ENCODE measurements at places on chromosomes 5 and 9.

DNA sequence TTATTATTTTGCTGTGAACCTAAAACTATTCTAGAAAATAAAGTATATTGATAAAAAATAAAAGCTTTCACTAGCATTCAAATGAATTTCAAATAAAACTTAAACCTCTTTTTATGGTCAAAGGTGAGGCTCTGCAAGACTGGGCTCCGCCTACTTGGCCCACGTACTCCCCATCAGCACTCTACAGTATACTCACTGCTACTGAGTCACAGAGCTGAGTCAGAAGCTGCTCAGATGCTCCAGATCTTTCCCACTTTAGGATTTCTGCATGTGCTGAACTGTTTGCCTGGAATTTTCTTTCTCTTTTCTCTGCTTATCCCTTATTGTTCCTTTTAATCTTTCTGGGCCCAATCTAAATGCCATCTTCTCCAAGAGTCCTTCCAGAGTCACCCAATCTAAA, 331.9 kb upstream of the CCNG1 start:
- no peak for DNase-seq

DNA sequence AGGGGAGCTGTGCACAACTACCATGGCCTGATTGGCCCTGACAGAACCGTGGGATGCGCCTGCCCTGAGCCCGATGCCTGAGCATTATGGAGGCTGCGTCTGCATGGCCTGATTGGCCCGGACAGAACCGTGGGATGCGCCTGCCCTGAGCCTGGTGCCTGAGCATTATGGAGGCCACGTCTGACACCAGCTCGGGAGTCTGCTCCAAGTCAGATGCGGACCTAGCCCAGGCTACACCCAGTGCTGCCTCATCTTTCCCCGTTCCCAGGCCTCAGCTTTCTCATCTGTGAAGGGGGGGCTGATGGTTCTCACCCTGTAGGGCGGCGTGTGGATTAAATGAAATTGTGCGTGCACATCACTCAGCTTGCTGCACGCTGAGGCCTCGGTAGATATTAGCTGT, 7.3 kb downstream of the CEP72 start:
- DNase-seq: no peak

GRCh38 chr5:6470672-6471071, 22.0 kb downstream of the UBE2QL1 start:
- no peak for DNase-seq

GRCh38 chr9:129810788-129811187, 7.8 kb downstream of the TOR1B start:
- no peak for DNase-seq

- peak; percentile 26 for DNase-seq
These were observed 142.9 kb upstream of the MSX2 start for GRCh38 chr5:174581479-174581878.

- no peak for DNase-seq
These were observed 5.9 kb upstream of the ZFP62 start for GRCh38 chr5:180866985-180867384.

GRCh38 chr9:133357656-133358055, 1.3 kb downstream of the SURF2 start:
- no peak for DNase-seq

DNA sequence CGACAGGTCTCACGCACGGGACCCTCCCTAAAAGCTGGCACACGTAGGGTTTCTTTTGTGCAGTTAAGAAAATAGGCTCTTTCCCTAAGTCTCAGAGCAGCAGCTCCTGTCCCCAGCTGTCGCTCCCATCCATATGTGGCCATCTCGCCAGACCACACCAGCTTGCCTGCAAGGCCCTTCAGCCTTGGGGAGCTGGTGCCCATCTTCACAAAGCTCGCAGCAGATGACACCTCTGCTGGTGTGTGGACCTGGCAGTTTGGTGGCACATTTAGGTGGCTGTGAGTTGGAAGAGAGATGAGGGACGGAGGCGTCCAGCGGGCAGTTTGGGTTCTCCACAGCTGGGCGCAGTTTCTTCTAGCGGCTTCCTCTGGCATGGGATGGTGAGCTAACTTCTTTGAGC, 239.0 kb downstream of the FANCC start:
- DNase-seq: no peak

GRCh38 chr9:85062385-85063022, 393.0 kb downstream of the NTRK2 start:
- no peak for DNase-seq

DNA sequence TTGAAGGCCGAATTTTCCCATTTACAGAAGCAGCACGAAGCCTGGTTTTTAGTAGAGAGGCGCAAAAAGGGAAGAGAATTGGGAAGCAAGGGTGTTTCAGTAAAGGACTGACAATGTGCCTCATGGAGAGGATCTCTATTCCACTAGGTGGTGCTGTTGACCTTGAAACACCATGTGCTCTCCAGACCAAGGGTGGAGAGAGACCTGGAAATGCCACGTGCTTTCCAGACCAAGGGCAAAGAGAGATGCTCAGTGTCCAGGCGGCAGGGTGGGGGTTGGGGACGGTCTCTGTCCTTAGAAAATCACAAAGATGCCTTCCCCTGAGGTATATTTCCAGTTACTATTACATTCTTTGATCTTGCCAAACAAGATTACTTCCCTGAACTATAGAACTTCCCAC, 425.3 kb downstream of the CSNK1G3 start:
- peak; percentile 46 for DNase-seq

DNA sequence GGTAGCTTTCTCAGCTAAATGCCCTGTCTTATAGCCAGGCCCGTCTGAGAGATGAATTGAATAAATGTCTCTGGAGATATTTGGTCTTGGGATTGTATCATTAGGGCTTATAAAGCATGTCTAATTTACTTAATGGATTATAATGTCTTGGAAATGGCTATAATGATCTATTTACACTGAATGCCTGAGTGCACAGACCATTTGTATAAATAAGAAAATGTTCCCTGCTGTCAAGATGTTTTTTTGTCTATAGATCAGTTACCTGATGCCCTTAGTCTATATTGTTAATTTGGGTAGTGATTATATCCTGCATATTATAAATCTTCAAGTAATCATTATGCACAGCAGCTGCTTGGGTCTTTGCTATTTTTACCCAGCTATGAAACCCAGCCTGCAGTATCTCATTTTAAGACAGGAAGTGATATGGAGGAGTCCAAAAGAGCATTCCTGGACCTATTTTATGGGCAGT, 112.9 kb upstream of the ACTBL2 start:
- DNase-seq: no peak

DNA sequence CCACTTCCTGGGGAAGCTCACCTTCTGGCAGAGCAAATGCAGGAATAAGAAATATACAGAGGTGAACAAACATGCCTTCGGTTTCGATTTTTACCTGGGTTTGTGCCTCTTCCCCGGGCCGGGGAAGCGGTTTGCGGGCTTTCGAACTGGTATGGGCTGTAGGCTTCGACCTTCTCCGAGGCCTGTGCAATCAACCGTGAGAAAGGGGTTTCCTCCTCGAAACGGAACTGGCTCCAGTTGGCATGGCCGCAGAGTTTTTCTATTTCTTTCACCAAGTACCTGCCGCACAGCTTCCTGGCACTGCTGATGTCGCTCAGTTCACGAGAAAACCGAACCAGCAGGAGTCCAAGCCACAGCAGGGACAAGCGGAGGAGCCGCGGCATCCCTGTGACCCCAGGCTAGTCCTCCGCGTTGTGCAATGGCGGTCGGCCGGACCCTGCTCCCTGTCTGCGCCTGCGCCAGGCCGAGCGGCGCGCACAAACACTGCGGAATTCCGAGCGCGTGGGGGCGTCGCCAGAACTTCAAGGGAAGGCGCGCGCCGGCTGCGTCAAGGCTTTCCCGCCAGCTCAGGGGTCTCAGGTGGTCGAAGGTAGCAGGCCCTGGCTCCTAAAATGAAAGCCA, at the start of gene INSL6:
Gene INSL6, minus strand, starts transcription at position 420 of the 621 bp plus-strand sequence. Its CDS starts 37 bp downstream, at position 383.
- no peak for DNase-seq

- peak; percentile 17 for DNase-seq
These were observed 875 bp downstream of the ACO1 start for GRCh38 chr9:32385152-32385884.

DNA sequence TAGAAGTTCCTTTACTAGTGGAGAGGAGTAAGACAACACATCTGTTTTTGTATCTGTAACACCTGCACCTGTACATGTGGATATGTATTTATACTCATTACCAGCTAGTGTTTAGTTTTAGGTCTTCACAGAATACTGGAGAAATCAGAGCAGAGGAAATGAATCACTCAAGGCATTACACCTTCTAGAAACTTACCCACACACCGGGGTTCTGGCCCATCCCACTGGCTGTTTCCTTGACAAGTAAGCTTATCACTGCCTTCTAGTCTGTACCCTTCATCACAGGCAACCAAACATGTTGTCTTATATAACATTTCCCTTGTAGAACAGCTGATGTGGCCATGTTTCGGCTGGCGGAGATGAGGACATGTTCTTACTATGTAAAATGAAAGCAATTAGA, 76.7 kb downstream of the SVEP1 start:
- no peak for DNase-seq

DNA sequence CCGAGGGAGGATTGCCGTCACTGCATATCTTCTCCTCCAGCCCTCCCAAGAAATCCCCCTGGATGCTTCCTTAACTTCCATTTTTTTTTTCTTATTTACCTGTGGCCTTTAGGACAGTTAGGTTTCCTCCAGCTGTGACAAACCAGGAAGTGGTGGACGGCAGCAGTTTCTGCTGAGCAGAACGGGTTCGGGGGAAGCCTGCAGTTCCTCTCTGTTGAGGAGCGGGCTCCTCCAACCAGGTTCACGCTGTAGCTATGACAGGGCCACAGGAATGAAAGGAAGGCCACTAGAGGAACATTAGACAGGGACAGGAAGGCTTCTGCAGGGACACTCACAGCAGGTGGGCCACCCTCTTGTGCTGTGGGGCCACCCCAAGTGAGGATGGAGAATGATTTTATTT, 76.7 kb upstream of the SYK start:
- DNase-seq: no peak

DNA sequence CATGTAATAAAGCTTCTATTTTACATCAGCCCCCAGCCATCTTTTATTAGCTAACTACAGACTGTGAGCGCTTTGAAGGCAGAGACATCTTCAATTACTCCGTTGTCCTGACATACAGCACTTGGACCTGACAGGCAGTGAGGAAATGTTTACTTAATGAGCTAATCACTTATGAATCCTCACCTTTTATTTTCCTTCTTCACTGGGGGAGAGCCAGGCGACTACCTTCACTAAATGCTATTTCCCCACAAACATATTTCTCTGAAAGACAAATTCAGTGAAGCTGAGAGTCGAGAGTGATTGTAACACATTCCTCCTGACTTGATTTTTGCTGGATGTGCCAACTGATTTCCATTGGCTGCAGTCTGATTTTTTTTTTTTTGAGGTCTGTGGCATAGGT, 192.1 kb upstream of the CLINT1 start:
- DNase-seq: peak; percentile 61

DNA sequence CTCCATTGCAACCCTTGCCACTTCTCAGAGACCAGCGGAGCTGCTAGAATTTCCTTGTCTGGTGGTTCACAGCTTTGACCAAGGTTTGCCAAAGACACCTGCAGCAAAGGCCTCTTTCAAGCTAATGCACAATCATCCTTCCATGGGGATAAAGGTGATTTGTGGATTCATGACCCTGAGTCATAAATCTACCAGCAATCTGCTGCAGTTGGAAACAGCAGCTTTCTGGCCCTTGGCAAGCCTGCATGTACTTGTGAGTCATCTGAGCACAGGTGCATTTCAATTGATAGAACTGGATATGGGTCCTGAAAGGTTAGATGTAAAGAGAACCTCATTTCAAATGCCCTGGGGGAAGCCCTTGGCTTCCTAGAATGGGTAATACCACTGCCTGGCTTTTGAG, 21.6 kb upstream of the TCF7 start:
- DNase-seq: no peak

DNA sequence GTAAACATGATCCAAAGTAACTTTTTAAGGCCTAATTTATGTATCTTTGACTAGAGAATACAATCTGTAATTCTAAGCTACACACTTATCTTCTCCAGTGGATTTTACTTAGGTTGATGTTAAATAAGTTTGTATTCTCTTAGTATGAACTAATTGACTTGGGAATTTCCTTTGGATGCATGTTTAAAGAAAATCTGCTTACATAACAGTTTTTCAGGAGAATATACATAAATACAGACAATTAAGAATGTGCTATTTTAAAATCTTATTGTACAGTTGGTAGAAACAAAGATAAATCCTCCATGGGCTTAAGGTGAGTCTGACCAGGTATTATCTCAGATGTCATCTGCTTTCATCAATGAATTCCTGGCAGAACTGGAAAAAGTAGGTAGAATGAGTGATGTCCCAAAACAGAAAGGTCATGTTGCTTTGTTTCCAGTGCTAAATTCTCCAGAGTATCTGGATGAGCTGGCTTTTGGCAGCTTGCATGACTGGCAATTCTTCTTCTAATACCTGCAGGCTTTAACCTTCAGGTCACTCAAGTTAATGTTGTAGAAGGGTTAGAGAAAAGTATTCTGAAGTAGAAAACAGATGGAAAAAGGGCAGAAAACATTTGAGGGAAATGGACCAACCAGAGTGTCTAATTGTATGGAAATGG, 150.6 kb downstream of the MACIR start:
- no peak for DNase-seq

DNA sequence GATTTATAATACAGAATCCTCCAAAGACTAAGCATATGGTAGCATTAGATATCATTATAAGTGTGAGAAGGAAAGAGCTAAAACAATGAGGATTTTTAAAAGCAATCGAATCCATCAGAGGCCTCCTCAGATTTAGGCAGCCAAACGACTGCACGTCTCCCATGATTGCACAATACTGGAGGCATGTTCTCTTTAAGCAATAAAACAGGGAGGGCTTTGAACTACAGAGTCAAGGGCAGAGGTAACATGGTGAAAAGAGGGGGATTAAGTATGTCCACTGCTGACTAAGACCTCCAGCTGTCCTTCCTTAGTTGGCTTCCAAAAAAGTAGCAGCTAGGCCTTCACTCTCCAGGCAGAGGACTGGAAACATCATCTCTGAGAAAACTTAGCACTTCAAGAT, 298.7 kb upstream of the RGMB start:
- peak; percentile 56 for DNase-seq

- peak; percentile 84 for DNase-seq
These were observed 33.1 kb downstream of the RASA1 start for GRCh38 chr5:87300744-87301143.

DNA sequence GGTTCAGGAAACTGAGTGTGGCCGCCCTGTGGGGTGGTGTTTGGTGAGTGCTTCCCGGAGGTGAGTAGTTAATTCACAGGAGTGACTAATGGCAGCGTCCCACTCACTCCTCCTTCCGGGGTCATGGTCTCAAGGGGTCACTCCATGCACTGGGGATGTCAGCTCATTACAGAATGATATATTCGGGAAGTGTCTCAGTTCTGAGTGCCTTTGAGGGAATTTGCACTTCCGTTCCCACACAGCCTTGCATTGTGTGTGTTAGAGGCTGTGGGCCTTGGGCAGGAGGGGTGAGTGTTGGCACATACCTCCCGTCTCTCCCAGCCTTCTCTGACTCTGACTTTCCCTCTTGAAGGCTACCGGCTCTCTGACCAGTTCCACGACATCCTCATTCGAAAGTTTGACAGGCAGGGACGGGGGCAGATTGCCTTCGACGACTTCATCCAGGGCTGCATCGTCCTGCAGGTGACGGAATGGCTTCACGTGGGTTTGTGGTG, 10.5 kb upstream of the AHRR start:
- peak; percentile 62 for DNase-seq
